NCI-H1694 treated with DMSO at 0.1 percent for 48 hours (cell line): ENCODE measurements at places on chromosomes 16 and 17.

GRCh38 chr17:4810696-4811290 is 3.8 kb downstream of the PLD2 start:
- DNase-seq, result no peak

- DNase-seq, result no peak
These were observed 18.2 kb upstream of the RBFOX3 start for GRCh38 chr17:79628861-79629547.

GRCh38 chr17:63989622-63990345 is 8.4 kb upstream of the PRR29 start:
- DNase-seq, result no peak

DNA sequence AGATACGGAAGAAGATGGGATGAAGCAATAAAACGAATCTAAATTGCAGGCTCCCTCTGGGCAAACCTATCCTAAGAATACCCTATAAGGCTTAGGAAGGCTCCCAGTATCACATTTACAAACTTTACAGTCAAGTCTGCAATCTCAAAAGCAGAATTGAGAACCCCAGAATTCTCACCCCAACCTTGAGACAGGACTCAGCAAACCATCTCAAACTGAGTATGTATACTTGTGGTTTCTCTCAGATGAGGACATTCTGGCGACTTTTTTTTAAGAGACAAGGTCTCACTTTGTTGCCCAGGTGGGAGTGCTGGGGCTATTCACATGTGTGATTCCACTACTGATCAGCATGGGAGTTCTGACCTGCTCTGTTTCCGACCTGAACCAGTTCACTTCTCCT is 19.3 kb upstream of the ITGA2B start:
- no peak for DNase-seq

DNA sequence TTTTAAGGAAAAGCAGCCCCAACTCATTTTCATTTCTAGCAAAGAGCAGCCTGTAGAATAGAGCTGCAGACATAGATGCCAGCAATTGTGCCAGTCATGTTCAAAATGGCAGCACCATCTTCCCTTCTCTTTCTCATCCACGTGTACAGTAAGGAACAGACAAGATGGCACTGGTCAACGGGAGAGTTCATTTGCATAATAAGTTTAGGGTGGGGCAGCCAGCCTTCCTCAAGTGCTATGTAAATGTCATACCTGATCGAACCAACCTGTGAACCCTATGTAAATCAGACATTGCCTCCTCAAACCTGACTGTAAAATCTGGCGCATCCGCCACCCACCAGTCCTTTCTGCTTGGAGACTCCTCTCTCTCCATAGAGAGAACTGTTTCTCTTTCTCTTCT is 150.0 kb upstream of the CDH13 start:
- DNase-seq, result no peak

DNA sequence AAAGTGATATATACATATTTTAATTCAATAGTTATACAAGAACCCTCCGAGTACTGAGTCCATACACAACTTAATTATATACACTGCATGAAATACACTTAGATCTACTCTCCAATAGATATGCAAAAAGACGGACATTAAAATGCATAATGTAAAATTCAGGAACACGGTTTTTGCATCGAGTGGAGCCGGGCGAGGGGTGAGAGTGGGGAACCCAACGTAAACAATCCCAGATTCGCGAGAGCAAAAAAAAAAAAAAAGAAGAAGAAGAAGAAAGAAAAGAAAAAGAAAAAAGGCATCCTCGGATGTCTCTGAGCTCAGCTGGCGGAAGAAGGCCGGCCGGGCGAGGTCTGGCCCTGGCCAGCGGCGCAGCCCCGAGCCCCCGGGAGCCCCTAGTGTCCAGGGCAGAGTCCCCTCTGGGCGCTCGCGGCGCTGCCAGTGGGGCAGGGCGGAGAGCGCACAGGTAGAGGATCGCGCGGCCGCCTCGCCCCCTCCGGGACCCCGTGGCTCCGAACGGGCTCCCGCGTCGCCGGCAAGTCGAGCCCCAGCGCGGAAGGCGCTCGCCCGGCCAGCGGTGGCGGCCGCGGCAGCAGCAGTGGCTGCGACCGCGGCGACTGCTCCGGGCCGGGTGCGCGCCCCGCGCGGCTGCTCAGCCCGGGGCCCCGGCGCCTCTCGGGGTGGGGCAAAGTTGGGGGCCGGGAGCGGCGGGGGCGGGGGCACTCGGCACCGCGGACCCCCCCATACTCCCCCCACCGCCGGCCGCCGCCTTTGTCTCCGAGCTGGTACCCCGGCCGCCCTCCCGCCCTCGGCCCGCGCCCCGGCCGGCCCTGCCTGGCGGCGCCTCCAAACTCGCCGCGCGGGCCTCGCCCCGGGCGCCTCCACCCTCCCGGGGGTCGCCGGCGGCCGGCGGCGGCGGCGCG is 9.6 kb upstream of the ZFHX3 start:
- no peak for DNase-seq

DNA sequence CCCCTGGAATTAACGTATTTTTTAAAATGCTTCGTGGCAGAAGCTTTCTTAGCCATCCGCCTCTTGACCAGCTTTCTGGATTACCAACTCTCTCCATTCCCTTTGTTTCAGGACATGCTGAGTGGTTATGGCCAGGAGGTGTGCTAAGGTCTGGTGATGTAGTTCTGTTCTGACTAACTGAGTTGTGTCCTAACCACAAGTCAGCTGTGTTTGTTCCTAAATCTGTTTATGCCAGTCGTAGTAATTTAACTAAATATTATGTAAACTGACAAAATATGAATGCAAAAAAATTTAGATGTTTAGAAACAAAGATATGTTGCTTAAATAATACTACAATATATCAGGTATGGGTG is 61.6 kb downstream of the MRTFB start:
- DNase-seq, result no peak

DNA sequence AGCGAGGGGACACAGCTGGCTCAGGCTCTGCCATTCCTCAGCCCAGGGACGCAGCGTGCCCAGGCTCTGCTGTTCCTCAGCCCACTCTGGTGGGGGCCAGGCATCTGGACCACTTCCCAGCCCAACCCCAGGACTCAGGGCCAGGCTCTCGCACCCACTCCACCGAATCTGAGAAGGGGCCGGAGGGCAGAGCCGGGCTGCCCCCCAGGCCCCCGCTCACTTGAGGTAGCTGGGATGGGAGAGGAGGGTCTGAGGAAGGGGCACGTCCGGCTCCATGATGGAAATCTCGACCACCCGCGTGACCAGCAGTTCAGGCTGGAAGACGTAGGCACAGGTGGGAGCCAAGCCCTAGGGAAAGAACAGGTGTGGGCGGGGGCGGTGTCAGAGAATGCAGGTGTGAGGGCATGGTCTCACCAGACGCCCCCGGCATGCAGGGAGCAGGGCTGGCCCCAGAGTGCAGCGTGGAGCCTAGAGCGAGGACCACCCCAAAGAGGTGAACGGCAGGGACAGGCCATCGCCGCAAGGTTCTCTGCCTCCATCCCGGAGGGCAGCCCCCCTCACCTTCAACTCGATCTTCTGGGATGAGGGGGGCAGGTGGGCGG is 4.9 kb downstream of the PGAP6 start:
- no peak for DNase-seq

GRCh38 chr16:54431041-54431996 is 144.7 kb upstream of the IRX3 start:
- DNase-seq, result no peak

GRCh38 chr17:68642118-68642412 is 40.9 kb upstream of the FAM20A start:
- DNase-seq, result no peak

DNA sequence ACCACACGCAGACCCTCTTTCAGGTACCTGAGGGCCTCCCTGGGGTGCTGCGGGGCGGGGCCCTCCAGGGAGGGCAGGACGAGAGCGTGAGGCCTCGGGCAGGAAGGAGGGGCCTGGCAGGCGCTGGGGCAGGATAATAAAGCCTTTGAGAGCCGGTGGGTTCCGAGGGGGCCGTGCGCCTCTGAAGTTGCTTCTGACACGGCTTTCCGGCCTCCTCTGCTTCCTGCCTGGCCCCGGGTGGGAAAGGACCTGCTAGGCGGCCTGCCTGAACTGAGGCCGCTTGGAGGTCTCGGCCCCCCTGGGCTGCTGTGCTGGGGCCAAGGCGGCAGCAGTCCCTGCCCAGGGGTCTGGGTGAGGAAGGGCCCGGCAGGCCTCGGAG is 10.4 kb downstream of the CENPX start:
- DNase-seq, result no peak

DNA sequence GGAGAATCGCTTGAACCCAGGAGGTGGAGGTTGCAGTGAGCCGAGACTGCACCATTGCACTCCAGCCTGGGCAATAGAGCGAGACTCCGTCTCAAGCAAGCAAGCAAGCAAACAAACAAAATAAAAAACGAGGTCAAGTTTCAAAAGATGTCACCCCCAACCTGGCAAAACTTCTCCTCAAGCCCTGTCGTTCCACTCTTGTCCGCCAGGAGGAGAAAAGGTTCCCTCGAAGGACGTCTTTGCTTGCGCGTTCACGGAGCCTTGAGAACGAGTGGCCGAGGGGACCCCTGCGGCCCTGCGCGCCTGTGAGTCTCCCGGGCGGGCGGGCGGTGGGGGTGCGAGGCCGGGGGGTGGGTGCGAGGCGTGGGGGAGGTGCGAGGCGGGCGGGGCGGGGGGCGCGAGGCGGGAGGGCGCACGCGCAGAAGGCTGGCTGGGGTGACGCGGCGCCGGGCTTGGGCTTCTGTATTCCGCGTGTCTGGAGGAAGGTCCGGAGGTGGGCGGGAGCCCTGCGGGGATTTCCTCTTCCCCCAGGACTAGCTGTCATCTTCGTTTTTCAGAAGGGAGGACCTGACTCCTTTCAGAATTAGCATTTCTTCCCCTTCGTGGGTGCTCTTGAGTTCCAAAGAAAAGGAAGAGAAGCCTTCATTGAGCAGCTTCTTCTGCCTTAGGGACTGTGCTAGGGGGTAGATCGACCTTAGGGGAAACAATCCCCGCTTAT is 3.7 kb downstream of the SLC52A1 start:
- peak; percentile 37 for DNase-seq

GRCh38 chr16:89384282-89384681 is 106.1 kb downstream of the ANKRD11 start:
- DNase-seq, result no peak
